Stimulated activated CD4-positive, alpha-beta T cell treated with anti-CD3 and anti-CD28 coated beads, Interleukin-12 subunit alpha, Interleukin-12 subunit beta, amount 100 ng/mL, for 4 hours (primary cell): ENCODE measurements at places on chromosomes 12 and 14.

GRCh38 chr14:45810152-45810872 is 557.3 kb upstream of the MIS18BP1 start:
- DNase-seq: no peak

DNA sequence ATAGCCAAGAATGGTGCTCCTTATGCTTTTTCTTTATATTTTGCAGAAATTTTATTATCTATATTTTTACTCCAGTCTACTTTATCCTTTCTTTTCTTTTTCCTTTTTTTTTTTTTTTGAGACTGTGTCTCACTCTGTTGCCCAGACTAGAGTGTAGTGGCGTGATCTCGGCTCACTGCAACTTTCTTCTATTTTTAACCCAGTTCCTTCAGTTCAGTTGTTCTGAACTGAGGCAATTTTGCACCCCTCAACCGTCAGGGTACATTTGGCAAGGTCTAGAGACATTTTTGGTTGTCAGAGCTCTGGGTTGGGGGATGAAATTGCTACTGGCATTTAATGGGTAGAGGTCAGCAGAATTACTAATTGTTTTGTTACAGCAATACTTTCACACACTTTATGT is 75.7 kb downstream of the DIP2B start:
- DNase-seq: no peak

DNA sequence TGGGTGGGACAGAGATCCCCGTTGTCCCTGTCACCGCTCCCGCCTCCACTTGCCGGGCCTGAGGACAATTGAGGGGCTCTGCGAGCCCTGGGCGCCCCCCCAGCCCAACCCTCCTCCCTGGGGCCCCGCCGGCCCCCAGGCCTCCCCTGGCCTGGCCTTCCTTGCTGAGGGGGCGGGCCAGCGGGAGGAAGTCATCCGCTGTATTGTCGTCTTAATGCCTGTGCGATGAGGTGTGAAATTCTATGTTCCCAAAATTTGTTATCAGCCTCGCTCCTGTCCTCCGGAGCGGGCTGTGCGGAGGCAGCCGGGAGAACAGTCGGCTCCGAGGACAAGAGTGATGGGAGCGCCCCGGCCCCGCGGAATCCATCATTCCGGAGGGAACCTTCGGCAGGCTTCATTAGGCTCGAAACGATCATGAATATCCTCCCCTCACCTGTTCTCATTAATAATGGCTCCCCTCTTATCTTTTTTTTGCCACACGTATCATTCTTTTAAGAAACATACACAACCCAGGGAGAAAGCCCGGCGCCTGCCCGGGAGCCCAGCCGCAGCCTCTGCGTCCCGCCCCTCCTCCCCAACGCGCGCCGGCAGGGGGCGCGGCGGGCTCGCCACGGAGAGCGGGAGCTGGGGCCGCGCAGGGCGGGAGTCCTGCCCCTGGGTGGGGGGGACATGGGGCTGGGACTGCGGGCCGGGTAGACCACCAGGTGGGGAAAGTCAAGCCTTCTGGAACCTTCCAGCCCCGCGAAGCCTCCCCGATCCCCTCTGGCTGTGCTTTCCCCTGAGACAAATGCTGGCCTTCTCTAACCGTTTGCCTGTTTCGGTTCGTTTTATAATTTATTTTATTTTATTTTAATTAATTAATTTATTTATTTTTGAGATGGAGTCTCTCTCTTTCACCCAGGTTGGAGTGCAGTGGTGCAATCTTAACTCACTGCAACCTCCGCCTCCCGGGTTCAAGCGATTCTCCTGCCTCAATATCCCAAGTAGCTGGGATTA is 17.1 kb upstream of the DLK1 start:
- no peak for DNase-seq

DNA sequence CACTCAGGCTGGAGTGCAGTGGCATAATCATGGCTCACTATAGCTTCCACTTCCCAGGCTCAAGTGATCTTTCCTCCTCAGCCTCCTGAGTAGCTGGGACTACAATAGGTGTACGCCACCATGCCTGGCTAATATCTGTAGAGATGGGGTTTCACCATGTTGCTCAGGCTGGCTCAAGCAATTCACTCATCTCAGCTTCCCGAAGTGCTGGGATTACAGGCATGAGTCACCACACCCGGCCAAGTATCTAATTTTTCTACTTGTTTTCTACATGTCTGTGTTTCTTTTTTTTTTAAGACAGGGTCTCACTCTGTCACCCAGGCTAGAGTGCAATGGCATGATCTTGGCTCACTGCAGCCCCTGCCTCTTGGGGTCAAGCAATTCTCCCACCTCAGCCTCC is 119.7 kb upstream of the MED13L start:
- DNase-seq: no peak

GRCh38 chr14:80426683-80427082 is 215.4 kb upstream of the DIO2 start:
- DNase-seq: no peak

DNA sequence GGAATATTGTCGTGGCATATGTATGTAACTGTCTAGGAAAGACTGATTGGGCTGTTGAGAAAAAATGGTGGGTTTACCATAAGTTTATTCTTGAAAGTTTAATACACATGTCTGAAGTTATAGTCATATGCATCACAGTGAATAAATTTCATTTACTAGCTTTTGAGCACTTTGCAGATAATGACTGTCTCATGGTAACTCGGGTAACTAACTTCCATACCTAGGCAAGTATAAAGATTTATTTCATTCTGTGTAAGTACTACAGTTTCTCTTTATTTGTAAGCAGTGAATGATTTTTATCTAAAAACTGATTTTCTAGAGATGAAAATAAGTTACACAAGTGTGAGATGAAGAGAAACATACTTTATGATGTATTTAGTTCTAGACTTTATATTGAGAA is 3.0 kb downstream of the USP15 start:
- DNase-seq: no peak

DNA sequence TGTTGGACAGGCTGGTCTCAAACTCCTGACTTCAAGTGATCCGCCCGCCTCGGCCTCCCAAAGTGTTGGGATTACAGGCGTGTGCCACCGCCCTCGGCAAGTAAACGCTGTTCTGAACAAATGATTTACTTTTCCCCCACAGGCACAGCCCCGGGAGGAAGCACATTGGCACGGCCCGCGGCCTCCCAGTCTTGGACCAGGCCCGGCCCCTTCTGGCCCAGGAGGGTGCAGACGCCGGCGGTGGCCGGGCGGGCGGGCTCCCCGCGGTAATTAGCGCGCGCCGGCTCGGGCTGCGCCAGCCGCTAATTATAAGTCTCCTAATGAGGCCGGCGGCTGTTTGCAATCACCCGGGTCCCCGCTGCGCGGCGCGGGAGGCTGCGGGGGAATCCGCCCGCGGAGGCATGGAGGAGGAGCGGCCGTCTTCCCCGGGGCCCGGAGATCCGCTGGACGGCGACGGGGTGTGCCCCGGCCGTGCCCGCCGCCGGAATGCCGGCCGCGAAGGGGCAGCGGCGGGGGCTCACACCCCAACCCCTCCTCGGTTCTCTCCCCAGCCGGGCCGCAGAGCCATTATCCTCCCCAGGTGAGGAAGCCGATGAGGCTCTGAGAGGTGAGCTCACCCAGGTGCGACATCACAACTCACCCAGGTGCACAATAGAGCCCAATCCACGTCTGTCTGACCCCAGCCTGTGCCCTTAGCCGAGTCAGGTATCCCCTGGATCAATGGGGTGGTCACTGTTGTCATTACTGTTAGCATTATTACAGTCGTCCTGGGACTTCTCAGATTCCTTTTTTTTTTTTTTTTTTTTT is 3.3 kb upstream of the POP5 start:
- DNase-seq: peak; percentile 55

- no peak for DNase-seq
Observed at GRCh38 chr12:868722-869121, 80.8 kb downstream of the RAD52 start.

DNA sequence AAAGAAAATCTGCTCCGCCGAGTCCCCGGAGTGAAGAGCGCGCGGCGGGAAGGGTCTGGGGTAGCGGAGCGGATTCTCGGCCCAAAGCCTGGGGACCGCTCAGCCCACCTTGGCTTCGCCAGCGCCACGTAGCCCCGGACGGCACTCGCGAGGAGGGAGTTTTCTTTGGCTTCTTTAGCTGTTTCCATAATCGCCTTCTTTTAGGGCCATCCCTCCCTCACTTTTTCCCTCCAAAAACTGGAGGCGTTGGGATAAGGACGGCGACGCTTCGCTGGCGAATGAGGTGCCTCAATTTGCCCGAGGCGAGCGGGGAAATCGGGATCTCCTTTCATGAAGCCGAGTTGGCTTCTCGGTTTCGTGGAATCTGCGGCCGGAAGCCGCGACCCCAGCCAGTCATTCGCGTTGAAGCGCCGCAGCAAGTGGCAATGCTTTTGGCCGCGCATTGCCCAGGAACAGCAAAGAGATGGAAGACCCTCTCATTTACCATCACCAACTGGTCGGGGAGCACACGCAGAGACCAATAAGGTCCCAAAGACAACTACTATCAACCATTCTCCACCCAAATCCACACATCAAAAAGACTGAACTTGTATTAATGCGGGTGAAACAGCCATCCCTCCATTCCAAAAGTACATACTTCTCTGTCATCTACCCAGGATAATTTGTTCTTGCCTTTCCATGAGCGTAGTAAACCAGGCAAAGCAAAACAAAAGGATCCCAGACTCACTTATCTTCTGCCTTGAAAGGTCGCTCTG is 8.4 kb upstream of the SIX1 start:
- no peak for DNase-seq

DNA sequence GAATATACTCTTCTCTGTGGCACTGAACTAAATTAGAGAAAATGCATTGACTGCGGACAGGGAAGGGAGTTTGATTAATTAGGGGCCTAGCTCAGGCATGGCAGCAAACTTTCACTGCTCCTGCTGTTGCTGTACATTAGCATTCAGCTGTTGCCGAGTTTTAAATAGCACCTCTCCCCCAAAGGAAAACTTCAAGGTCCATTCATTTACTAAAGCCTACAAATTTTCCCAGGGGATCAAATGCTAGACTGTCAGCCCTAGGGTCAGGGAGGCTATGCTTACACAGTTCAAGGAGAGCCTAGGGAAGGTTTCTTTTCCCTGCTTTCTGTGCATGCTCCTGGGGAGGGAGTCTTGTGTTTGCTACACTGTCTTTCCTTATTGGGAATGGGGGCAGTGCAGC is 60.0 kb upstream of the GZMB start:
- no peak for DNase-seq

DNA sequence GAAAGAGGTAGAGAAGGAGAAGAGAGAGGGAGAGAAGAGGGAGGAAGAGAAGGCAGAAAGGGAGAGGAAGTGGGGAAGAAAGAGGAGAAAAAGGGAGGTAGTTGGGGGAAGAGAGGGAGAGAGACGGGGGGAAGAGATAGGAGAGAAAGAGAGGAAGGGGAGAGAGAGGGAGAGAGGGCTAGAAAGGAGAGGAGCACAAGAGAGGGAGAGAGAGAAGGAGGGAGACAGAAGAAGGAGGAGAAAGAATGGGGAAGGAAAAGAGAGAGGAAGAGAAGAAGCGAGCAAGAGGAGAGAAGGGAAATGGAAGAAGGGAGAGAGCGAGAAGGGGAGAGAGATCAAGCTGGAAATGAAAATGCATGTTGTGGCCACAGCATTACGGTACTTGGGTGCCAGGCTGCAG is 1368.4 kb upstream of the TMEM132C start:
- no peak for DNase-seq

- no peak for DNase-seq
Observed at GRCh38 chr12:49875115-49875720, 28.5 kb downstream of the FAIM2 start.

DNA sequence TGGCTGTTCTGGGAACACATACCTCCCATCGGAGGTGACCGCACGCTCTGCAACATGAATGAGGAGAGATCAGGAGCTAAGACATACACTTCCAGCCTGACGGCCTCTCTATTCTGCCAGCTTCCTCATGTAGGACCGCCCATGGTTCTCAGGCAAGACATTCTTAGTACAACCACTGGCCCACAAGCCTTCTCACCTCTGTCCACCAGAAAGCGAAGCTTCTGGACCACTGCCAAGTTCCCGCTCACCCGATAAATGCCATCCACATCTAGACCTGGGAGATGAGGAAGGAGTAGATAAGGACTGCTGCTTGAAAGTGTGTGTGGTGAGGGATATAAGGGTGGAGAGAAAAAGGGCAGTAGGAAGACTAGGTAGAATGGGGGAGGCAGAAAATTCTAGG is 5.2 kb downstream of the ARHGAP9 start:
- no peak for DNase-seq

DNA sequence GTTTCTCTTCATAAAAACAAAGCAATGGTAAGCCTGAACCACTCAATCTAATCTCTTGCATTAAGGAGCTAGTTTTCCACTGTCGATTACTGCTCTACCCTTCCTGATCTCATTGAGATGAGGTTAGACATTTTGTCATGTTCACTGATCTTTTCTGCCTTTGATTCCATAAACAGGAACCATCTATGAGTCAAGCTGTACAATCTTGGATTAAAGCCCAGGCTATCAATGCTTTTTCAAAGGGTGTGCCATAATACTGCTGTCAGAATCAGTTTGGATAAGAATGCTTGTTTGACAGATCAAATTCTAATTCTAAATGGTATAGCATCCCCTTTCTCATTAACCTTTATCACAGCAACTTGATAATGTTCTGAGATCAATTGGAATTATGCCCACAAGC is 16.1 kb downstream of the GRIP1 start:
- DNase-seq: no peak

- no peak for DNase-seq
Observed at GRCh38 chr14:36829547-36829946, 167.9 kb downstream of the PAX9 start.

GRCh38 chr12:130335517-130336392 is 1.9 kb upstream of the PIWIL1 start:
- DNase-seq: no peak

DNA sequence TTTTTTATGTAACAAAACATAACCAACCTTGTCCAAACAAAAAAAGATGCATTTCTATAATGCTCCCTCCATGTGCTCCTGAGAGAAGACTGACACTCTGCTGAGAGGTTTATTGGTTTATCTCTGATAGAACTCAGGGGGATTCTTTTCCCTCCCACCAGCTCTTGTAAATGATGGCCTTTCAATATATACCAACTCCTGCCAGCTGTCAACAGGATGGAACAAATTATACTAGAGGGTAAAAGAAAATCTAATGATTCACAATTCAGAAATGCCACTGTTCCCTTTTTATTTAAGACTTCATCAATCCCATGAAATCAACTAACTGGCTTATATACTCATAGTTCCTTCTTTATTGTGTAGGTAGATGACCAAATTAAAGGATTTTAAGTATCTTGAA is 25.4 kb downstream of the PSMC1 start:
- DNase-seq: no peak

GRCh38 chr12:30913323-30913722 is 13.2 kb upstream of the TSPAN11 start:
- no peak for DNase-seq

DNA sequence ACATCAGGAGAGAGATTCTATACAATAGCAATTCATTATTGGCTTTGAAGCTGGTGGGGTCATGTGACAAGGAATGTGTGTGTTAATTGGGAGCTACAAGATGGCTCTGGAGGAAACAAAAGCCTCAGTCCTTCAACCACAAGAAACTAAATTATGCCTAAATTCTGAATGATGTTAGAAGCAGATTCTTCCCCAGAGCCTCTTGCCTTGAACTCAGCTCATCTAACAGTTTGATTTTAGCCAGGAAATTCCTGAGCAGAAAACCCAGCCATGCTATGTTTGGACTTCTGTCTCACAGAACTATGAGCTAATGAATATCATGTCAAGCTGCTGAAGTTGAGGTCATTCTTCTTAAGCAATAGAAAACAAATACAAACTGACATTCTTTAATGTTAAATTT is 274.7 kb downstream of the SLC6A15 start:
- no peak for DNase-seq

GRCh38 chr14:75344411-75344810 is 65.8 kb downstream of the FOS start:
- DNase-seq: no peak

- no peak for DNase-seq
Observed at GRCh38 chr14:59772233-59772632, 98.3 kb downstream of the RTN1 start.

GRCh38 chr12:11834104-11834812 is 184.8 kb downstream of the ETV6 start:
- no peak for DNase-seq
